ENCODE measurements at places on chromosomes 7 and 10.

GRCh38 chr7:1758028-1758858, 88.2 kb downstream of the ELFN1 start:
- no peak for DNase-seq

DNA sequence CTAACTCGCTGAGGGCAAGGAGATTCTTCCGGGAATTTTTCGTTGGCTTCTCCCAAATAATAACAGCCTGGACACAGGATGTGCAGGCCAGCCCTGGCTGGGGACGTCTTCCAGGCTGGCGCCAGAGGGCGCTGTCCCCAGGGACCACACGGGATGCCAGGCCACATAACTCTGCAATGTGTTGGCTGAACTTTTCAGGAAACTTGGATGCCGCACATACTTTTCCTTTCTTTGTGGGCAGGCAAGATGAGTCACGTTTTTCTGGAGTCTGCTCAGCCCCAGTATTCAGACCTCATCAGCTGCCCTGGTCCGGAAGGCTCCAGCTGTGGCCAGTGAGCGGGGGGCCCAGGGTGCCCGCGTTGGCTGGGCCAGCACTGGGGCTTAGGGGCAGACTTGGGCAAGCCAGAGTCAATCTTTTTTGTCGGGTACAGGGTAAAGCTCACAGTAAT, 122.7 kb downstream of the PRKAG2 start:
- DNase-seq: no peak

- no peak for DNase-seq
These were observed at the start of gene HMX3 for GRCh38 chr10:123135415-123136141. Gene HMX3, plus strand, starts transcription at chr10:123135970. Its CDS starts 81 bp downstream, at chr10:123136051.

GRCh38 chr7:51732116-51732515, 415.5 kb upstream of the COBL start:
- no peak for DNase-seq

All from stimulated activated naive CD4-positive, alpha-beta T cell treated with Interleukin-2 at 50 U/mL for 16 hours (primary cell).